Caco-2 (cell line): ENCODE measurements at places on chromosomes 2 and 18. TPM values are rescaled to one million over a fixed set of nuclear protein-coding genes. Genes with fewer than 3 reads are reported as not detected.

- no peak for DNase-seq
Measured at GRCh38 chr2:13481201-13481600, 764.5 kb downstream of the TRIB2 start.

- peak; percentile 50 for DNase-seq
Measured at GRCh38 chr2:17879137-17879912, 858 bp downstream of the KCNS3 start.

GRCh38 chr2:239401881-239402233, 1.0 kb upstream of the HDAC4 start:
- DNase-seq: peak; percentile 64

DNA sequence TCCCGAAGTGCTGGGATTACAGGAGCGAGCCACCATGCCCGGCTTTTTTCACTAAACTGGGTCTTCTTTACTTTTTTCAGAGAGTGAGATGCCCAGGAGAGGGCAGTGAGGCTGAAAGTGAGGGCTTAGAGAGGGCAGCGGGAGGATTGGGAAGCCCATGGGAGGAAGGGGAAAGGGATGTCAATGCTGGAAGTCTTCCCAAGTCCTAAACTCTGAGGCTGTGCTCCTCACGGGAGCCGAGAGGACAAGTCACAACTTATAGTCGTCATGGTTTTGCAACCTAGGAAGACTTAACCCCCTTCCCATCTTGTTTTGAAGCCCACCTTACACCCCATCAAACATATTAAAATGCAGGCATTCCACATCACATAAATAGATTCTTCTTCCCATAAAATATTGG, 15.1 kb upstream of the MEP1B start:
- no peak for DNase-seq

DNA sequence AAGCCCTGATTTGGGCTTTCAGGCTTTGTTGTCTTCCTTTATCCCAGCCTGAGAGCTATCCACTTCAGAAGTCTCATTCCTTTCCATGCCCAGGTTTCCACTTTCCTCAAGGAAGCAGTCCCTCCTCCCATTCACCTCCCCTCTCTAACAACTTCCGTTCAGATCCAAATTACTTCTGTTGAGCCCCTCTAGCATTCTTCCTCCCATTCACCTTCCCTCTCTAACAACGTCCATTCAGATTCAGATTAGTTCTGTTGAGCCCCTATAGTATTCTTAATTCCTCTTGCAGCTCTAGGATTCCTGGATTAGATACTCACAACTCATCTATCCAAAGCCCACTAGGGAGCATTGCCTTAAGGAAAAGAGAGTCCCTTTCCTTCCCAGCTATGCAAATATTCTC, 216.8 kb downstream of the RAD51AP2 start:
- DNase-seq: no peak

GRCh38 chr2:237572742-237573101, 6.3 kb downstream of the PRLH start:
- DNase-seq: no peak

DNA sequence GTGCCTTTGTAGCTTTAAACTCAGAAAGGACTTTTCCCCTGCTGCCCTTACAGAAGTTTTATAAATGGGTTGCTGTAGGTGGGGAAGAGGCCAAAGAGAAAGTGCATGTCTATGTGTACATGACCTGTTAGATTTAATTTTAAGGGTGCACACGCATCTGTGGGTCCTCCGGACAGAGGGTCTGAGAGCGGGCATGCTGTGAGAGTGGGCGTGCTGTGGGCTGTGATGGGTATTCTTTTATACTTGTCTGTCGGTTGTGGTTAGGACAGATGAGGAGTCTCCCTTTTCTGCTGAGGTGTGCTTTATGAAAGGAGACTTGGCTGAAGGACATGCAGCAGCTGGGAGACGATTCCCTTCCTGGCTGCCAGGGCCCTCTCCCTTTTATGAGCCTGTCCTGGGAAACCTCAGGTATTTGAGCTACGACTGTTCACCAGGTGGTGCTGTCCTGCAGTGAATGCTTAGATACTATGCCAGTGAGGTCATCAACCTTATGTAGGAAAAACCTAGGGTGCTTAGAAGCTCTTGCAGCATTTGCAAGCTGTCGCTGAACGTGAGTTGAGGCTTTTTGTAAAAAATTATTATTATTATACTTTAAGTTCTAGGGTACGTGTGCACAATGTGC, 67.5 kb downstream of the TANC1 start:
- peak; percentile 79 for DNase-seq

GRCh38 chr2:232894746-232895145, 24.7 kb downstream of the SNORC start:
- no peak for DNase-seq

GRCh38 chr2:127927384-127927783, 41.6 kb upstream of the AMMECR1L start:
- no peak for DNase-seq

GRCh38 chr18:61350578-61350977, 17.3 kb downstream of the CDH20 start:
- no peak for DNase-seq

- no peak for DNase-seq
Measured at GRCh38 chr2:42223067-42223854, 54.1 kb downstream of the EML4 start.

The SRD5A2 gene
- not detected in 2 replicates for total RNA-seq

- no peak for DNase-seq
Measured at GRCh38 chr2:233482616-233483015, 84.0 kb downstream of the USP40 start.

DNA sequence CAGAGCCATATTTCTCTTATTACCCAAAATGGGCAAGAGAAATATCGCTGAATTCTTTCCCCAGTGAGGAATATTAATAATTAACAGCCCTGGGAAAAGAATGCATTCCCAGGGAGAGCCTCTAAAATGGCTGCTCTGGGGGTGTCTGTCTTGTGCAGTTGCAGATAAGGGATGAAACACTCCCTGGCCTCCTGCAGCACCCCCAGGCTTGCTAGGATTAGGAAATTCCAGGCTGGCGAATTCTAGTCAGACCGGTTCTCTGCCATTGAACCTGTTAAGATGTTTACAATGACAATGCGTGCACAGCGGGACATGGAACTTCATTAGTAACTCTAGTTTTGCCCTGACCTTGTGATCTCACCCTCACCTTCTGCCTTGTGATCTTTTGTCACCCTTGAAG, 24.5 kb downstream of the MRPL30 start:
- DNase-seq: peak; percentile 66

DNA sequence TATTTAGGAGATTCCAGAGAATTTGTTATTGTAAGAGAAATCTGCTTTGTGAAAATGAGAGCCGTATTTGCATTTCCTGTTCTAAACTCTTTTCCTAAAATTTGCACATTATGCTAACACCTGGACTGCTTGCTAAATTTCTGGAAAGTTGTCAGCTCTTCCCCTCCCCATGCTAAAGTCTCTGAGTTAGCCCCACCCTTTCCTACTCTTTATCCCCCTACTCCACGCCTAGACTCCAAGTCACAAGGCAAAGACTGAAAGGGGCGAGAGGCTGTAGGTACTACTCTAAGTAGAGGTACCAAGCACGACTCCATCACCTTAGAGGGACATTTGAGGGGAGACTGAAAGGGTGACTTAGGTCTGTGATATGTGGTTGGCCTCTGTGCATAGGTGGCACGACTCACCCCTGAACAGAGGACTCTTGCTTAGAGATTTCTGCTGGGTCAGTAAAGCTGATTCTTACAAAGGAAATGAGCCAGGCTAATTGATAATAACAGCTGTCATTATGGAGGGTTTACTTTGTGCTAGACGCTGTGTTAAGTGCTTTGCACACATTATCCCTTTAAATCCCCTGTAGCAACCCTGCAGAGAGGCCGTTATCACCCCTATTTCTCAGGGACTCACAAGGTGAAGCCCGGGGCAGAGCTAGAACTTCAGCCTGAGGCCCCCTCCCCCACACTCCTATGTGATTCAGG, 373.5 kb downstream of the EN1 start:
- no peak for DNase-seq

GRCh38 chr2:38933653-38934052, 44.0 kb downstream of the ARHGEF33 start:
- DNase-seq: no peak

DNA sequence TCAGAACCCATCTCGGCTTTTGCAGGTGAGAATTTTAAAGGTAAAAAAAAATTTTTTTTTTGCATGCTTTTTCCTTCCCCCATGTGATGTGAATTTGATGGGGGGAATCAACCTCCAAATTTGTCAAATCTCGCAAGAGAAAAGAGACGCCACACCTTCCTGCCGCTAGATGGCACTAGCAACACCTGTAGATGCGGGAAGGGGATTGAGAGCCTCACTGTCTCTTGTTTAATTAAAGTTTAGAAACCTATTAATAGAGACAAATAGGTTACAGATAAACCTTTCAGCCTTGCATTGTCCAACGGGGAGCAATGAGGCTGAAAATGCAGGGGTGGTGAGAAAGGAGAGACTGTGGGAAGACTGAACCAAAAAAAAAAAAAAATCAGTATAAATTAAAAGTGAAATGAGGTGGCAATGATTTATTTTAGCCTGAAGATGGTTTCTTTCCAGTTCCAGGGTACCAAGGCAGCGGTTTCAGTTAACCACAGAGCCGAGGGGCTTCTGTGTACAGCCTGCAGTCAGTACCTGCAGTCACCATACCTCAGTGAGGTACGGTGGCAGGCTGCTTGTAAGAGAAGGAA, 84.6 kb downstream of the NRP2 start:
- DNase-seq: peak; percentile 65

GRCh38 chr2:71941726-71942525, 205.7 kb downstream of the CYP26B1 start:
- DNase-seq: no peak

The PPP4R1 gene
- total RNA-seq: 91.4 and 96.6 TPM in 2 replicates

GRCh38 chr2:225737556-225737955, 338.0 kb downstream of the NYAP2 start:
- no peak for DNase-seq

The RAB6C gene
- not detected in 2 replicates for total RNA-seq

GRCh38 chr2:117068371-117068770, 746.1 kb upstream of the DDX18 start:
- no peak for DNase-seq

GRCh38 chr2:236616624-236617023, 47.0 kb downstream of the ACKR3 start:
- no peak for DNase-seq

GRCh38 chr2:220670511-220670910, 901.6 kb downstream of the EPHA4 start:
- no peak for DNase-seq

DNA sequence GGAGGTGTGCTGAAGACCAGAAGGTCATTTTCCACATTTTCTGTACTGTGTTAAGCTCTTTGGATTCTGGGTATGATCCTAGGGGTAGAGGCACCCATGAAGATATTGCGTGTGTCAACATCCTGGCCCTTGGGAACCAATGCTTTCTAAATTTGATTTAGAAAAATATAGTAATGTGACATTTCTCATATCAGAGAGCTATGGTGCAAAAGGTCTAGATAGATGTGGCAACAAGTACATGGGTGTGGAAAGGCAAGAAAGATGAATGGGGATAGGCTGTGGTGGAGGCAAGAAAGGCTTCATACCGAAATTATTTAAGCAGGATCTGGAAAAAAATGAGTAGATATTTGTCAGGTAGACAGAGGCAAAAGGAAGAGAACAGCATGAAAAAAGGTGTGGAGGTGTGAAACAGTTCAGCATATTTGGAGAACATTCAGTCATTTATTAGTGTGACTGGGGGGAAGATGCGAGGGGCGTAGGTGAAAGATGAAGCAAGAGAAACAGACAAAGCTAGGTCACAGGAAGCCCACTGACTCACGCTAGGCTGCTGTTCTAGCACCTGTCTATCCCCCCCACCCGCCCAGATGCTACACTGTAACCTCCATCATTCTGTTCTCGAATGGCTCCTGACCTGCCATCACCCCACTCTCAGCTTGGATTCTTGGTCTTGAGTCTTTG, 11.7 kb downstream of the DOK1 start:
- no peak for DNase-seq

The ANKRD30BL gene
- total RNA-seq: not detected in 2 replicates

The TPO gene
- total RNA-seq: not detected in 2 replicates

DNA sequence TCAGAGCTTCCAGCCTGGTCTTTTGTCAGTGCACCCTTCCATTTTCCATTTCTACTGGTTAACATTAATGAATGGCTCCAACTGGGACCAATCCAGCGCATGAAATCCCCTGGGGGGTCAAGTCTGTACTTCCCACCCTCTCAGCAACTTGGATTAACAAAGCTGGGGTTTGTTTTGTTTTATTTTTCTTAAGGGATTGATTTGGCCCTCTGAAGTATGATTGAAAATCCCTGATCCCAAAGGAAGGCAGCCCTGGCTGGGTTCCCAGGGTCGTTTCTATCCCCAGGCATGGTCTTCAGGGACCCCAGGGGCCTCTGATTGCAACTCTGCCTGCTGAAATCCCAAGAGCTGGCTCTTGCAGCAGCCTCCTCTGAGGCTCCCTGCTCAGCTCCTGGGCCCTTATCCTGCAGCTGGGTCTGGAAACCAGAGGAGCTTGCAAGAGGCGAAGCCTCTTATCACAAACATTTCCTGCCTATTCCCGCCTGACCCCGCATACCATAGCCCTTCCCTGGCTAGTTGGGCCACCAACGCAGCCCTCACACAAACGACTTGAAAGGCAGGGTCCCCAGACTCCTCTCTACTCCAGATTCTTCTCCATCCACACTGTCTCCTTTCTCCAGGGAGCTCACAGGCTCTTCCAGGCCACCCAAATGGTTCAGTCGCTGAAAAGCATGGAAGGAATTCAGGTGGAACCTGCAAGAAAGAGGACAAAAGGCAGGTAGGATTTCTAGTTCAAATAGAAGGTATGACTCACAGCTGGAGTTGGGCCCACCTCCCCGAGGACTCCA, 109.7 kb upstream of the PKDCC start:
- peak; percentile 75 for DNase-seq

DNA sequence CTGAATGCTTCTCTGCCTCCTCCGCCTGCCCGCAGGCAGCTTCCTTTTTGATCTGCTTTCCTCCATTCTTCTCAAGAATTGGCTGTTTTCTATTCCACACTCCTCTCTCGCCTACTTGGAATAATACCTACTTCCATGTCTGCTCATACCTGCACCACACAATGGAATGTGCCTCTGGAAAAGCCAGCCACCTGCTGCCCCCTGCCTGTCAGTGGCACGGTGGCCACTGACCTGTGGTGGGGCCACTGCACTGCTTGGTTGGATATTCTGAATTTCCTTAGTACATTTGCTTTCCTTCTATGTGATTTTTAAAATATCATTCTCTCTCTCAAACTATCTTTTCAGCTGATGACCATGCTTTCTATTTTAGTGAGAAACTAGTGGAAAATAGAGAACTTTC, 406.9 kb downstream of the DCDC2C start:
- no peak for DNase-seq
